Stimulated activated naive CD4-positive, alpha-beta T cell treated with Interleukin-2 at 50 U/mL for 16 hours (primary cell): ENCODE measurements at places on chromosomes 1 and 21.

DNA sequence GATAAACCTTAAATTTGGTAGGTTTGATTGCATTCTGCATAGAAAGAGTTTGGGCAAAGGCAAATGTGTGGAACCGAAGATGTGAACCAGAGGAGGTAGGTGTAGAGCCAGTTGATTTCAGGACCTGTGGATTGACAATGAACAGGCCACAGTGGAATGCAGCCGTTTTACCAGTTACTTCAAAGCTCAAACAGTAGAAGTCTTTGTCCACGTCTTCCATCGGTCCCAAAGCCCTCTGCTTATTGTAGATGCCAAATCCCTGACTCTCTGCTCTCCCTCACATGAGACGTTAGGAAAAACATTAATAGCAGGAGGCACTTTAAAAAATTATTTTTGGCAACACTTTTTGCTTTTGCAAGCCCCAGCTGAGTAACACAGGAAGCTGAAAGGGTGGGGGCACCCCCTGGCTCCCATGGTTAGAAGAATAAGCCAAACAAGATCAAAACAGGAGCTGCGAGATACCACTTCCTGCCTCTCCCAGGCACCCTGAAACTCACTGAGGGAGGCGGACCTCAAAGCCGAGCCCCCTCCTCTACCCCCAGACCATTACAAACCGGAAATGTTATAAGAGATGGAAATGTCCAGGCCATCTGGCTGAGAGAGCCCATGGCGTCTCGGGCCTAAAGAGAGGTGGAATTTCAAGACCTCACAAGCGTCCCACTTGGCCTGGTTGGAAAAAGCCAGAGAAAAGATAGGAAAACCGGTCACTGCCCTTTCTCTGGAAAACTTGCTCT, 13.5 kb downstream of the TRAF3IP3 start:
- DNase-seq, result peak; percentile 72

- DNase-seq, result no peak
These were observed 1.6 kb upstream of the ZNF124 start for GRCh38 chr1:247173431-247173830.

DNA sequence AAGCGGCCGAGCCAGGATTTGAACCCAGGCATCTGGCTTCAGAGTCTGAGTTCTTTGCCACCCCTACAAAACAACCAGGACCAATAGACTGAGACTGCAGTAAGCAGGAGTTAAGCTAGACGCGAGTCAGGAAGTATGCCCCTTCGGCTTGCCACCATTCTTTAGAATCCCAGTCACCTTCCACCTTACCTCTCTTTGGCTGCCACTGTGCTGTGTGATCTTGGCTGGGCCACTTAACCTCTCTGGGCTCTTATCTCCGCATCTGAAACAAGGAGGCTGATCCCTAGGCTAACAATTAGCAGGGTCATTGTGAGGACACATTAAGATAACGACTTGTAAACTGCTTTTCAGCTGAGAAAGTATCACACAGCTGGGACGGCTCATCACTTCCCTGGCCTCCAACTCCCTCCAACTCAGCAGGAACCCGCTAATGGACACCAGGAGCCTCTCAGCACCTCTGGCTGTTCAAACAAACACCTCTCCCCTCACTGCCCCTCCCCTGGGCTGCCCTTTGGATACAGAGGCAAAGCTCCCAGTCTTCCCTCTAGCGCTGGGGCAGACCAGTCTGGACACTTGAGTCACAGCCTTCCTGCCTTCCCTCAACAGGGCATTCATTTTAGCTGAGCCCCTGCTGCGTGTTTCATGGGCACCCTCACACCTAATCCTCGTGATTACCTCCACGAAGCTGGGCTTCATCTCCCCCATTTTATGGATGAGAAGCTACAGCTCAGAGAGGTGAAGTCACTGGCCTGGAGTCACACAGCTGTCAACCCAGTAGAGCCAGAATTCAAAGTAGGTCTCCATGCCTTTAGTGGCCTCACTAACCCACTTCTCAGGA, 83.2 kb downstream of the CAMK2N1 start:
- DNase-seq, result no peak

DNA sequence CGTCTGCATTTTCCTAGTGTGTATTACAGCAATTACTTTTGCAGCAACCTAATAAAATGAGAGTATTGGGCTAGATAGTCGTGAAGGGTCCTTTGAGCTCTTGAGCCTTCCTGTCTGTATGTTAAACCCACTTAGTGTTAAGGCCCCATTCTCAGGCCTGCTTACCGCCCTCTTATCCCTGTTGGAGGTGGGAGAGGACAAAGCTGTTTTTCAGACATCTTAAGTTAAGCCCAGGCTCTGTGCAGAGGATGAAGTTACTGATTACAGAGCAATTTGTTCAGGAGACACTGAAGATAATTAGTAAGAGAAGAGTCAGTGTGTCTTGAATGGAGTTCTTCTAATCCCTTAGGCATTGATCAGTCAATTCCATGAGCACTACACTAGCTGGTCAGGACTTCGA, 114.6 kb downstream of the UCK2 start:
- DNase-seq, result no peak

DNA sequence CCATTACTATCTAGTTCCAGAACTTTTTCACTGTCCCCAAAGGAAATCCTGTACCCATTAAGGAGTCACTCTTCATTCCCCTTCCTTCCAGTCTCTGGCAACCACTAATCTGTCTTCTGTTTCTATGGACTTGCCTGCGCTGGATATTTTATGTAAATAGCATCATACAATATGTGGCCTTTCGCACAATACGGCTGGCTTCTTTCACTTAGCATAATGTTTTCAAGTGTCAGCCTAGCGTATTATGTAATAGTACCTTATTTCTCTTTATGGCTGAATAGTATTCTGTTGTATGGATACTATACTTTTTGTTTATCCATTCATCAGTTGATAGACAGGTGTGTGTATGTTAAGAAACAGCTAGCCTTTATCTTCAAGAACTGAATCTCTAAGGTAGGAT, 14.3 kb downstream of the ATF3 start:
- no peak for DNase-seq

GRCh38 chr1:35535243-35535642, 22.0 kb downstream of the KIAA0319L start:
- no peak for DNase-seq

DNA sequence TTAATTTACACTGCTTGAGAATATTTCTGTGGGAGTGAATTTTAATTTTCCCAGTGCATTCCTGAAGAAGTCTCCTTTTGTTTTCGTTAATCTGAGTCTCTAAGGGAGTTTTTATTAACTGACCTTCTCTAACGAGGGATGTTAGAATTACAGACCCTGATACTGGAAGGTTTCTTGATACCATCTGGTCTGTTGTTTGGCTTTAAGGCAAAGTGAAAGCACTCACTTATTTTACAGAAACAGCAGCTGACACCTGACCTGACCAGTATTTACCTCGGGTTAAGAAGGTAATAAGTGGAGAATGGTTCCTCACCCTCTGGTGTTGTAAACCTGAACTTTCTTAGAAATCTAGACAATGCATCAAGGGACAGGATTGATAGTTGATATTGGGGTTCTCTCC, 12.4 kb downstream of the CDC14A start:
- DNase-seq, result no peak

DNA sequence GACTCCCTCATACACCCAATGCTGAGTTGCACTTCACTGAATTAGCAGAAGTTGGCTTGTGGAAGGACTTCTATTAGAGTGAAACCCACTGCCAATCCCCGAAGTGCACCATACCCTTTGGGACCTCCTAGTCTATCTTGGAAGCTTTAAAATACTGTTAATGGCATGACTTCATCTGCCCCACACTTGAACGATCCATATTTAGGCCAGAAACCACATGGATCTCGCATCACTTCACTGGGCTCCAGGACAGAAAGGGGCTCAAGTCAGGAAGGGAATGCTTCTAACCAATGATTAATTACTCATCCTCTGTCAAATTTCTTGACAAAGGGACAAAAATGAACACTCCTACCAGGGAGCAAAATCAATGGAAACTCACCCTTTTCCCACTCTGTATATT, 69.1 kb downstream of the BCAR3 start:
- DNase-seq, result no peak

DNA sequence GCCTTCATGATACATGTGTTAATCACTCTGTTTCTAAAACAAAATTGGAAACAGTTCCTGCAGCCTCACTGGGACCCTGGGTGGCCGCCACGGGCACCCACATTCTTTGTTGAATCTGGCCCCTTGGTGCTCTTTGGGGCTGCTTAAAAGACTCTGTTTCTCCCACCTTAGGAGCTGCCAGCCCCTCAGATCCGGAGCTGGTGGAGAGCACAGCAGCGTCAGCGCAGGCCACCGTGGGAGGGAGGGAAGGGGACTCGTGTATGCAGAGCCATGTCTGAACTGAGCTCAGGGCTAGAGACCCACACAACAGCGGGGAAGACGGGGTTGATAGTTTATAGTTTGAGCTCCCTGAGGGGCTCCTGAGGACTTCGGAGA, 121.2 kb downstream of the CNIH3 start:
- DNase-seq, result no peak

DNA sequence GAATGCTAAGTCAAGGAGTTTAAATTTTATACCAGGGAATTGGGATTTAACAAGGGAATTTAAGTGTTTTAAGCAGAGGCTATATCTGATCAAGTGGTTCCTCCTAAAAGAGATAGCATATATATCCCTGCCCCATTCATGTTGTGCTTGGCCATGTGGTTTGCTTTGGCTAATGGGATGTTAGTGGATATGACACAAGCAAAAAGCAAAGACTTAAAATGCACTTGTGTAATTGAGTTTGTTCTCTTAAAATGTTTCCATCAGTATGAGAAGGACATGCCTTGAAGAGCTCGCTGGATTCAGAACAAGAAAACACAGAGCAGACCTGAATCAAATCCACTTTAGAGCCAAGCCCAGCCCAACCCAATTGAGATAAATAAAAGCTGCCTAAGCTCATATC, 22.4 kb downstream of the C1orf87 start:
- DNase-seq, result no peak

GRCh38 chr1:17188889-17189631, 15.9 kb upstream of the PADI1 start:
- no peak for DNase-seq

DNA sequence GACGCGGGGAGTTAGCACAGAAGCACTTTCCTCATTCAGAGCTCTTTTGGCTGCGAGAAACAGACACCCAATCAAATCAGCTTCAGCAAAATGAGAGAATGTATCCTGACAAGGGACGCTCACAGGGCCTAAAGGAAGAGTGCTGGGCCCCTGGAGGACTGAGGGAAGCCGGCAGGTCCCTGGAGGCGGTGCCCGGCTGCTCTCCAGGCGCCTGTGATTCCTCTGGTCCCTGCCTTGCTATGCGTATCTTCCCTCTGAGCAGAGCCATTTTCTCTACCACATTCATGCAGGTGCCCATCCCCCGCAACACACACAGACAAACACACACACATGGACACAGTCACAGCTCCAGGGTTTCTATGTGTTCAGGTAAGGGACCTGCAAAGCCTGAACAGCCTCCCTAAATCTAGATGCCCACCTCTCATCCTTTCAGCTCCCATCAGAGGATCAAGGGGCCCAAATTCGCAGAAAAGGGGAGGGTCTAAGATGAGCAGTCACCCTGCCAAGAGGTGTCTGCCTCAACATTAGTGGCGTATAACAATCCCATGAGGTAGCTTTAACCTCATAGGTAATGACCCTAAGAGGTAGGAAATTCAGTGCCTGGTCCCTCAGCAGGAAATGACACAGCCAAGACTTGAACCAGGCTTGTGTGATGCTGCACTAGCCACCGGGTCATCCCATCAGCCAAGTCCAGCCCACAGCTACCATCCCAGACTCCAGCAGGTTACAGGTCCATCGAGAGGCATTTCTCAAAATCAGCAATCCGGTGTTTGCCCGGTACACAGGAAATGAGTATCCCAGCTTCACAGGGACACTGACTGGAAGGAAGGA, 29.0 kb downstream of the PTAFR start:
- no peak for DNase-seq

GRCh38 chr1:153519242-153519641, 16.5 kb downstream of the S100A6 start:
- DNase-seq, result no peak

- DNase-seq, result no peak
These were observed 227.8 kb downstream of the PTGER3 start for GRCh38 chr1:70819785-70820184.

DNA sequence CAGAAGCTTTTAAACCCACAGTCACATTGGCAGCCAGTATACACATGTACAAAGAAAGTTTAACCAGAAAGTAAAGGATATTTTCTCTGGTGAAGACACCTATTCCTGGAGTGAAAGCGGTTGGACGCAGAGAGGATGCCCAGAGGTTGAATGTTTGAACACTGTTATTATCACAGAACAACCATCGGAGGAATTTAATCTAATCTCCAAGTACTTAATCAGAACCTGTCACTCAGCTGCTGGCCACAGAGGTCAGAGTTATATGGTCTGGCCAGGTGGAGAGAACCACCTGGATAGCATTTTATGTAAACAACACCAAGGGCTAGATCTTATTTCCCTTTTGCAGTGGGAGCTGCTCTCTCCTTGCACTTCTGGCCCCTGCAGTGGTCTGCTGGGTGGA, 29.4 kb downstream of the SPATA46 start:
- DNase-seq, result no peak

DNA sequence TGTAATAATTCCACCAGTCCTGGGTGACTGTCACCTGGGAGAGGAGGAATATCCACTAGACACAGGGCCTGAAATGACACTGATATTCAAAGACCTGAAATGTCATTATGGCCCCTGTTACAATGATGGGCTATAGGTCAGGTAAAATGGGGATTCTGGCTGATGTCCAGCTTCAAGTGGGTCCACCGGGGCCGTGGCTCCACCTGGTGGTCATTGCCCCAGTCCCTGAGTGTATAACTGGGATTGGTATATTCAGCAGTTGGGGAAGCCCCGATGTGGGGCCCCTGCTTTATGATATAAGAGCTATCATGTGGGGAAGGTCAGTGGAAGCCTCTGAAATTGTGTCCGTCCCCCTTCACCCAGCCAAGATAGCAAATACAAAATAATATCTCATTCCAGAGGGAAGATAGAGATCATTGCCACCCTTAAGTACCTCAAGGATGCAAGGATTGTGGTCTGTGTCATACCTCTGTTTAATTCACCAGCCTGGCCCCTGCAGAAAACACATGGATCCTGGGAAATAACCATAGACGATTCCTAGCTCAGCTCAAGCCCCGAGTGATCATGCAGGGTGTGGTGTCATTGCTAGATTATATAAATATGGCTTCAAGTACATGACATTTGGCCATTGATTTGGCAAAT, 19.4 kb downstream of the PLEKHO1 start:
- peak; percentile 38 for DNase-seq

DNA sequence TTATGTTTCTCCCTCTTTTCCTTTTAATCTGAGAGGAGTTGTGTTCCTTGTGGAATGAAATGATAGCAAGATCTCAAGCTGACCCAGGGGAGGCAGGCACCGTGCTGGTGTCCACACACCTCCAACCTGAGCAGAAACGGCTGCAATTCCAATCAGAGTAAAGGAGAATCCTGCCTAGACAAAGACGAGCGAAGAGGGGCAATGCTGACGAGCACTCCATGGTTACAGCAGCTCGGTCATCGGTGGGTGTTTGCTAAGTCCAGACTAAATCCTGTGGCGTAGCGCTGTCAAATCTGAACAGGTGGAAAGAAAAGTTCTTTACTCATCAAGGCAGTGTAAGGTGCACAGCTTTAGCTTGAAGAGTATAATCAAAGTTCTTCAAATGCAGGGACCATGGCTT, 74.8 kb downstream of the PLD5 start:
- DNase-seq, result no peak

- no peak for DNase-seq
These were observed 16.1 kb downstream of the TRIM67 start for GRCh38 chr1:231177936-231178335.
